ENCODE measurements at places on chromosomes 2 and 18.

GRCh38 chr18:46333431-46334135 lies 229.4 kb downstream of the HAUS1 start:
- no peak for DNase-seq

GRCh38 chr2:145185696-145186095 lies 665.8 kb upstream of the ZEB2 start:
- DNase-seq = no peak

DNA sequence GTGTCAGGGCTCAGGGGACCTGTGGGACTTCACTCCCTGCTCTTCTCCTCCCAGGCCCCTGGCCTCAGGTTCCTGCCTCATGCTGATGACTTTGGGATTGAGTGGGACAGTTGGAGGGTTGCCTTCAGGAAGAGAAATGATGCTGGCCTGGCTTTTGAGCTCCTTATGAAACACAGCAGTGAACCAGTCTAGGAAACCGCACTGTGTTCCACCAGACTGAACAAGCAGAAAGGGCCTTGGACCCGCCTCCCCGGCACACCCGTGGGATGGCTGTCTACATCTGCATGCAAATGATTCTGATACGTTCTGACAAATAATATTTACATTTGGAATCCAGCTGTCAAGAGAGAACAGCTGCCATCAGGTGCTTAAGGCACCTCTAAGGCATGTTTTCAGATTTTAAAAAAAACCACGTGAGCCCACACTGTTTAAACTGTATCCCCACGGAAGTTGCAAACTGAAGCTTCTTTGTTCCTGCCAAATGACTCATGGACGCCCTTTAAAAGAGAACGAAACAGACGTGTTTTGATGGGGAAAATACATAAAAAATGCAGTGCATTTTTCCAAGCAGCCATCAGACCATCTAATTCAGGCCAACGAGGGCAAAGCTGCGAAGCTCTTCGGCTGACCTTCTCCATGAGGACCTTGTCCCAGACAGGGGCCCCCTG lies 27.6 kb upstream of the ASAP2 start:
- DNase-seq = no peak

GRCh38 chr2:2524348-2524941 lies 193.4 kb upstream of the MYT1L start:
- no peak for DNase-seq

GRCh38 chr18:76821356-76821874 lies 942 bp upstream of the ZNF236 start:
- DNase-seq = no peak

DNA sequence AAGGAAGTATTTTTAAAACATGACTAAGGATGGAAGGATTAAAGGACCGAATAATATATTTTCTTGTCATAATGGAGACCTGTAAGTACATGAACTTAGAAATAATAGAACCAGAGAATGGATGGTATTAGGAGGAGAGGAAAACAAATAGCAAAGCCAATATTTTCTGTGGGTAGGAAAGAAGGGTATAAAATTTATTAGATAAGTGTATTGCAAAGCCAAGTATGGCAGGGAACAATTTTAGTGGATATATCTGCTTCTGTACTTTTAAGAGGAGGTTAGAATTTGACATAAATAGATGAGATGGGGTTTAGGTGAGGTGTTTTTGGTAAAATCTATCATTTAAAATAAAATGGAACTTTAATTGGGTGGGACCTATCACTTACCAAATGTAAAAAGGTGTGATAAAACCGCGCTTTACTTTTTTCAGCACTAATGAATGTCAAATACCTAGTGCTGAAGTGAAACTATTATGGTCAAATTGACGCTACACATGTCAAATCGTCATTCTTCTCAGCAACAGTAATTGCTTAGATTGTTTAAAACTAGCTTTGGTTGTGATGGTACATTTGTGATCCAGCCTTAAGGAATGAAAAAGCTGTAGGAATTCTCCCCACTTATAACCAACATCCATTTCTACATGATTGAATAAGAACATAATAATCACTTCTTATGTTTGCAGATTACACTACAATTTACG lies 78.1 kb upstream of the ZEB2 start:
- DNase-seq = no peak

DNA sequence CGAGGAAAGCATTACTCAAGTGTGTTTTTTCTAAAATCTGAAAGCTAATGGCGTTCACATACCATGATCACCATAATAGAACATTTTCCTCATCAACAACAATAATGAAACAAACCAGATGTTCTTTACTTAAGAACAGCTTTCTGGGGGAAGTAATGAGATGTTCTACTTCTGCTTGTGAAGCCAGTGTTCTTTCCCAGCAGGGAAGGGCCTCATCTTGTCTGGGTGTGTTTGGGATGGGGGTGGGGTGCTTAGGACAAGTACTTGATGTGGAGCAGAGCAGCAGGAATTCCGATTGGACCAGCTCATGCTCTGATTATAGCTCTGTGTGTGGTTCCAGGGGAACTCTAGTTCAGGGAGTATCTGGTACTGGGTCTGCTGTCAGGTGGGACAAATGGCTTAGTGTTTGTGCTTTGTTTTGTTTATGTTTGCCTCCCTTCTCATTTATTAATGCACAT lies 163.0 kb upstream of the NOSTRIN start:
- no peak for DNase-seq

GRCh38 chr2:165718610-165719210 lies 75.3 kb downstream of the GALNT3 start:
- no peak for DNase-seq

GRCh38 chr18:50042611-50043010 lies 152.3 kb downstream of the MYO5B start:
- no peak for DNase-seq

DNA sequence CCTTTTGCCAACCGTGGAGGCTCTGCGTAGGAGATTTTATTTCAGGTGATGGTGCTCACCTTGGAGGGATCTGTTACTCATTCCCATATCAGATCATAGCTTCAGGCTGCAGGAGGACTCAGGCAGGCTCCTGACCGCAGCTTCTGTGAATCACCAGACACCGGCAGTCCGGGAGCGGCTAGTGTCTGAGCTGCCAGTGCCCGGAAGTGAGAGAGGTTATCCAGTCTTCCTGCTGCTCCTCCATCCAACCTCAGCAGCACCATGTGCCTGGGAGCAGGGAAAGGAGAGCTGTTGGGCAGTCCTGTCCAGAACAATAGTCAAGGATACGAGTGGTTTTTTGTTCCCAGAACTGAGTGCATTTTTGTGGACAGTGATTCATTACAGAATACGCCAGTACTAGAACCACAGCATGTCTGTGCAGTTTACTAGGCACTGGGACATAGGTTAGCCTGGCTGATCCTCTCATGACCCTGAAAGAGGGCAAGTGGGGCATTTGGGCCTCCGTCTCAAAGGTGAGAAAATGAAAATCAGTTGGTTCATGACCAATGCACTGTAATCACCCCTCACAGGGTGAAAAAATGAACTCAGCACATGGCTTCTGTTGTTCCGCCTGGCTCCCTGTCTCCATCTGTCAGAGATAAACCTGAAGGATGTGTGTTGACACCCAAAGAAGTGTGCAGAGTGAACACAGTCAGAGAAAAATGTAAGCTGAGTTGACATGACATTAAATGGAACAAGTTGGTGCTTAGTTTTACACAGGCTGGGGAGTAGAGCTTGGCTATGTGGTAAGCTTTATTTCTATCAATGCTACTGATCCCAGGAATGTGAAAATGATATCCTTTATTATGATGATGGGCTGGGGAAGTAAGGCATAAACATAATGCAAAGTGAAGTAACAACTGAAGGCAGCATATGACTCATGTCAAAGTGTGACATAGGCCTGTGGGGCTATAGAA lies 12.2 kb downstream of the FHOD3 start:
- no peak for DNase-seq

DNA sequence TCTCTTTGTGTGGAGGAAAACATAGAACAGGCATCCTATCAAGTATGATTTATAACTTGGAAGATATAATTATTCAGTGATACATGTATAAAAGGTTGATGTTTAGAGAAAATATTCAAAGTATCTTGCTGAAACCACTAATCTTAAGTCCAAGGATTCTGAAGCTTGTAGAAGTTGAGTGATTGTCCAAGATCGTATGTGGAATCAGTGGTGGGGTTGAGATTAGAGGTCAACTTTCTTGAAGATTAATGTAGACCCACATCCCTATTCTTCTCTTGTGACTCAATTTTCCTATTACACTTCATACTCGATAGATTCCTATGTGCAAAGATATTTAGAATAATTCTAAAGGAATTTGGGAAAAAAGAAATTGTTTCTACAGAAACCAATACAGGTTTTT lies 1565.9 kb upstream of the ACVR2A start:
- DNase-seq = no peak

DNA sequence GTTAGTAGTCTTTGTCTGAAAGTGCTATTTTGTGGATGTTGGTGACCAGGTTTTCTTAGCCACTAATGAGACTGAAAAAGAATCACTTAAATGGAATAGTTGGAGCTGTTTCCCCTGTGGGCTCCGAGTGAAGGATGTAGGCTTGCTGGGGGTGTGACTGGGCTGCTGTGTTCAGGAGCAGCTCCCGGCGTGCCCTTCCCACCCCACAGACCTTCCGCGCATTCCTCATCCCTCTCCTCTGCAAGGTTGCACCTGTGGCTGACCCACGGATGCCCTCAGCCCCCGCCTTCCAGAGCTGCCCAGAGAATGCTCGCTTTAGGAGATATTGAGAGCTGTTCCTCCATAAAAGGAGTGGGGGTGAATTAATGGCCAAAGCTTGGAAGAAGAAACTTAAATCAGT lies 174.3 kb downstream of the LDLRAD4 start:
- DNase-seq = no peak

GRCh38 chr18:23689616-23690504 lies 607 bp downstream of the LAMA3 start:
- DNase-seq = peak; percentile 3

DNA sequence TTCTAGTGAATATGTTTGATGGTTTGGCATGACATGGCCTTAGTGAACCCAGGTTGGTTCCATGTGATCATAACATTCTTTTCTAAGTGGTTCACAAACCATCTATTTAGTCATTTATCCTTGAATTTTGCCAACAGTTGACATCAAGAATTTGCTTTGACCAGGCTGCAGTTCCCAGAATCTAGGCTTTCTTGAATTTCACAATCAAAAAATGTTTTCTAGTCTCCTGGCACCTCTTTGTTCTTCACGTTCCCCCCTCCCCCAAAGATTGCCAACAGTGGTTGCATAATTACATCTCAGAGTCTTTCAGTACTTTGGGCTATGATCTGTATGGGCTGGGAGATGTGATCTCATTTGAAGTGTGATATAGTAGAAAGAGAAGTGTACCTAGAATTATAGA lies 124.0 kb downstream of the GATA6 start:
- no peak for DNase-seq

DNA sequence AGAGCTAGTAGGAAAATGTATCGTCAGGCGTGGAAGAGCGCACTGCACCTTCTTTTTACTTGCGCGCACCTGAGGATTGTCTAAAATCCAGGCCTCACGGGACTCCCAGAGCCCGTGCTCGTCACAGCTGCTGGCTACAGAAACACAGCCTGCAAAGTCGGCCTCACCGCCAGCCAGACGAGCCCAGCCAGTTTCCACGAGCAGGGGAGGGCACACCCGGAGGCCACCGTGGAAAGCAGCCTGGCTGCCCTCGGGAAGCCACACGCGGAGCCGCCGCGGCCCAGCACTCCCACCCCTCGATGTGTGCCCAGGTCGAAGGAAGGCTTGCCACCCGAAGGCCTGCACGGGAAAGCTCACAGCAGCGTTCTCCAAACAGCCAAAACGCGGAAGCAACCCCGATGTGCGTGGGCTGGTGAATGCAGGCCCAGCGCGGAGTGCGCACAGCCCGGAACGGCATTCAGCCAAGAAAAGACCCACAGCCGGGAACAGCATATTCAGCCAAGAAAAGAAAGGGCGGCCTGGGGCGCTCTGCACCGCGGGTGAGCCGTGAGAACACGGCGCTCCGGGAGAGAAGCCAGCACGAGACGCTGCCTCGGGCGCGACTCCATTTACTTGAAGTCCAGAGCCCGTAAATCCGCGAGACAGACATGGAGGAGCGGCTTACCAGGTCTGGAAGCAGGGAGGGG lies 53.9 kb upstream of the SALL3 start:
- DNase-seq = no peak

GRCh38 chr18:25886283-25886682 lies 204.1 kb downstream of the SS18 start:
- DNase-seq = no peak

DNA sequence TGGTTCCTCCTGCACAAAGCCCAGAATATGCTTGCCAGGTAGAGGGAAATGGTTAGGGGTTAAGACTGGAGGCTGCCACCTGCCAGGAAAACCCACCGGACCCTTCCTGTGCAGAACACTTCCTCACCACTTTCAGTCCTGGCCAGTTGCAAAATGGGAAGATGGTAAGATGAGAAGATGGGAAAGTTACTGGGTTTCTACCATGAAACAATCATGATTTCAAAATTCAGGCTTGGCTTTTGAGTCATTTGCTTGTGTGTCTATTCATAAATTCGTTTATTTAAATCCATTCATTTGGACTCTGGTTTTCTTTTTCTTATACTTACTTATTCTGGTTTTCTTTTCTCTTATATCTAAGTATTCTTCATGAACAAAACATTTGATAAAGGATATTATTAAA lies 7.2 kb downstream of the BMP10 start:
- DNase-seq = no peak

DNA sequence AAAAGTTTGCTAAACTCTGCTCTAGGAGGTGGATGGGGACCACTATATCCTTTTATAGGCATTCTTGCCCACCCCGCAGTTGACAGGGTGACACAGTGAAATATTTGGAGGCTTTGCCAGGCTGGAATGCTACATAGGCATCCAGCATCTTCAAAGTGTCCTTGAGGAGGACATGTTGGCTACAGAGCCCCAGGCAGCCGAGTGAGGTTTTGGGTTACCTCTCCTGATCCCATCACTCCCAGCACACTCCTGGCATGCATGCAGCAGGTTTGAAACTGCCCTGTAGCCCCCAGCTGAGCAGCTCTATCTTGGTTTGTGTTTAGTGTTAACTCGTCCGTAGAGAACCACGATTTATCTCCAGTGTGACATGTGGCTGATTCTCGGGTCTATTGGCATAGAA lies 7.3 kb downstream of the FOSL2 start:
- DNase-seq = no peak

DNA sequence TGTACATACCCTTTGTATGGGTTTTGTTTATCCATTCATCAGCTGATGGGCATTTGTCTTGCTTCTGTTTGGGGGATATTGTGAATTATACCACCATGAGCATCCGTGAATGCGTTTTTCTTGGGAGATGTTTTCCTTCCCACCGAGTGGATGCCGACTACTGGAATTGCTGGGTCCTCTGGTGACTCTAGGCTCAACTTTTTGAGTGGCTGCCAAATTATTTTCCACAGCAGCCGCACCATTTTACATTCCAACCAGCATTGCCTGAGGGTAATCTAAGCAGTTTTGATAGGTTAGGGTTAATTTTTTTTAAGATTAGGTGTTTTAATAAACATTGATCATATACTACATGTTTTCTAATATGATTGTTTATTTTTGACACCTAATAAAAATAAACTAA lies 220.1 kb downstream of the SNTG2 start:
- DNase-seq = no peak

DNA sequence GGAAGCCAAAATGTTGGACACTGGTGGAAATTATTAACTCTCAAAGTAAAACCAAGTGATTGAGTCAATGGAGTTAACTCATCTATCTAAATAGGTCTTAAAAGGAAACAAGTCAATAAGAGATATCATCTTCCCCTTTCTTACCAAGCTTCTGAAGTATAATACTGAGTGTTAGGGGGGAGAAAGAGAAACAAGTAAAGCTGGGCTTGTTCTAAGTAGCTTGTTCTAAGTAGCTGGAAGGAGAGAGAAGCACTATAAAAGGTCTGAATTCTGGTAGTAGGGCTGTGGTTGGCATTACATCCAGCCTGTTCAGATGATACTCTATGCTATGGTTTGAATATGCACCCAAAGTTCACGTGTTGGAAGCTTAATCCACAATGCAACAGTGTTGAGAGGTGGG lies 26.8 kb downstream of the YES1 start:
- no peak for DNase-seq

GRCh38 chr2:146444987-146445386 lies 1399.8 kb upstream of the ACVR2A start:
- DNase-seq = no peak

All from activated CD4-positive, alpha-beta T cell treated with anti-CD3 and anti-CD28 coated beads for 4 hours (primary cell).